Kidney glomerular epithelial cell (primary cell): ENCODE measurements at places on chromosomes 11 and 22.
A peak's percentile ranks its signal among the peaks of the same experiment; 100 is the strongest.

DNA sequence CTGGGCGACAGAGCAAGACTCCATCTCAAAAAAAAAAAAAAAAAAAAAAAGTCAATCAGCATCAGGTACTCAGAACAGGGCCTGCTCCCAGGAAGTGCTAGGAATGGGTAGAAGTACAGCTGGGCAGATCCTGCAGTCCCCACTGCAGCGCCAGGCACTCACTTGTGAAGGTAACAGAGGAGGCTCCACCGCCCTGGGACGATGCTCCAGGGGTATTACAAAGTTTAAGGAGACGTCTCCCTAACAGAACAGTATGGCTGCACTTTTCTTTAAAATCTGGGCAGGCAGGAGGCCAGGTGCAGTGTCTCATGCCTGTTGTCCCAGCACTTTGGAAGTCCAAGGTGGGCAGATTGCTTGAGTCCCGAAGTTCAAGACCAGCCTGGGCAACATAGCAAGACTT lies 1449.0 kb downstream of the BRD1 start:
- no peak for DNase-seq

DNA sequence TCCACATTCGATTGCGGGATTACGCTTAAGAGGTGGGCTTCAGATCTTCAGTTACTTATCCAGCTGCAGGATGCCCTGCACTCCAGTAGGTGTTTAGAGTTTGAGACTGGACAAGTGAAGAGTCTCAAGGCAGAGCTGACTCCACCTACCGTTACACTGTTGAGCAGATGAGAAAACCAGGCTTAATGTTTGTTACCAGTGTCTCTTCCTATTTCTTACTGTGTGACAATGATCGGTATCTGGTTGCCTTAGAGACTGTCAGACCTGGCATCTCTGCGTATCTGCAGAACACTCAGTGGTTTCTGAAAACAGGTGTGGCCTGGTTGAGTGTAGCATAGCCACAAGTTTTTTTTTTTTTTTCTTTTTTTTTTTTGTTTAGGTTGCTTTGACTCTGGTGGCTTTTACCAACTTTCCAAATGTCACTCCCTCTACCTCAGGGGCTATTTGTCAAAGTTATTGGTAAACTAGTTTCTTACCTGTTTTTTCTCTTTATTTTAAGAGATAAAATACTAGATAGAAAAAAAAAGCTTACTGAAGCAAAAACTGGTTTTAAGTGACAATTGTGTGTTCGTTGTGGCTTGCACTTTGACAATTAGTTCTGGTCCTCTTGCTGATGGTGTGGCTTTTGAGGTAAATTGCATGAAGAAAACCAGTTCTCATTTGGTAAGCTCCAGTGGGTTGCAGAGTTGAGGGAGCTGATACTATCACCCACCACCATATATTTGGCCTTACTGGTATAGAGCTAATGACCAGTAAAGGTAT lies 284.8 kb downstream of the ETS1 start:
- no peak for DNase-seq

GRCh38 chr11:66281776-66282467 lies 3.9 kb downstream of the CNIH2 start:
- no peak for DNase-seq

DNA sequence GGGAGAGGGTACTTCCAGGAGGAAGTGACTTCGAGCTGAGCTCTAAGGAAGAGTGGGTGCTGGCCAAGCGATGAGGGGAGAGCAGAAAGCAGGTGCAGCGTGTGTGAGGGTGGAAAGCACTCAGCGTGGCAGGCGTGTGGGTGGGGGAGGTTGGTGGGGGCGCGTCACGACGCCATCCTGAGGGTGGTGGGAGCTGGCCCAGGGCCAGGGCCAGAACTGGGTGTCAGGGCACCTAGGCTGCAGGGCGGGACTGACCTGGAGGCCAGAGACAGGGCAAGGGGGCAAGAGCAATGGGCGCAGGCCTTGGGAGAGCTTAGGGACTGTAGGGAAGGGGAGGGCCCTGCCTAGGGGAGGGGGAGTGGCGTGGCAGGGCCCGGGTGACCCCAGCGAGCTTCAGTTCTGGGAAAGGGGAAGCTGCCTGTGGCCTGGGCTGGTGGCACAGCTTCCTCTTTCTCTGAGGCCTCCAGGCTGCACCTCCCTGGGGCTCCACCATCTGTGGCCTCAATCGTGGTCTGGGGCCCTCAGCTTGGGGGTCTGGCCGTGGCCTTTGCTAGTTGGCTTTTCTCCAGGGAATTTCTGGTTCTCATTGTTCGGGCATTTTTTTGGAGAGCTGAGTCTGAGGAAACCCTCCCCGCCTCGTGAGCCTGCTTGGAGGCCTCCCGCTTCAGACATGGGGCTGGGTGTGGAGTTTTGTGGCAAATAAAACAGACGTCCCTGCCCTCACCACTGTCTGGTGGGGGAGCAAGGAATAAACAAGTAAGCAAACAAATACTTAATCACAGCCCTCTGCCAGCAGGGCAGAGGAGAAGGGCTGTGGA lies 8.9 kb downstream of the RELT start:
- DNase-seq, result no peak

DNA sequence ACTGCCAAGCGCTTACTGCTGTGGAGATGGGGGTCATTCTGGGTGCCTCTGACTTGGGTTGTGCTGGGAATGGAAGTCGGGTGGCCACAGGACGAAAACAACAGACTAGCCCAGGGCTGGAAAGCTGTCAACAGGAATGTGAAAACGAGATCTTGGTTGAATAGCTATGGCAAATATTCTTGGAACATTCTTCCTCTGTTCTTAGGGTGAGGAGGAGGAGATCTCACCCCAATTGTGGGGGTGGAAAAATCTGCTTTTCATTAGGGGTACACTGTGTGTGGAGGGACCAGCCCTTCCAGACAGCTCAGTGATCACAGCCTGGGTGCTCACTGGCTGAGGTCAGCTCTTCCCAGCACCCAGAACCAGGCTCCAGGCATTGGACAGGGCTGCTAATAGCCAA lies 52.0 kb upstream of the PRSS23 start:
- no peak for DNase-seq

- no peak for DNase-seq
Measured at GRCh38 chr11:42490506-42490905, 821.3 kb upstream of the API5 start.

- DNase-seq, result peak; percentile 80
Measured at GRCh38 chr11:42631220-42631843, 680.5 kb upstream of the API5 start.

DNA sequence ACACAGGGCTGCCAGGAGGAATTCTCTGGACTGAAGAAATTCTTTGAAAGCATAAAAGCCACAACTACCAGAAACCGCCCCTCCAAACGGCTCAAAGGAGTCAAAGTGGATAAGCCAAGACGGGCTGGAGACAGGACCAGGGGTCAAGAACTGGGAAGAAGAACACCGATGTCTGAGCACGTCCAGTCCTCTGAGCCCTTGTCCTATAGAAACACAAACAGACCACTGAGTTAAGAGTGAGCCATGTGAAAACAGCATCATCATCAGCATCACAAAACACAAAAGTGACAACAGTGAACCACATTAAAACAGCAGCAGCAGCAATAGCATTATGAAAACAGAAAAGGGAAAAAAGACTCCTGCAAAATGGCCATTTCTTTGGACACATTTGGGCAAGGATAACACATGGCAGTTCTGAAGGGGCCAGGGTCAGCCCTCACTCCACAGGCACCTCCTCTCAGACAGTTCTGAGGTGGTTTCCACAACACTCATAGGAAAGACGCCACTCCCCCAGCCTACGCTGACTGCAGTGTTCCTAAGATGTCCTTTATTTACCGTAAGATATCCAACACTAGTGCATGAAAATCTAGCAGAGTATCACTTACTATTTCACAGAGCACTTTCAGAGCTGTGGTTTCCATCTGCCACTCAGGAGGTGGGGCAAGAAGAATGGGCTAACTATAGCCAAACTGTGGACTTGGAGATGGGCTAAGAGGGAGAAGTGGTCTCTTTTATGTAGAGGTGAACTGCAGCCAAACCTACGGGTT lies 28.6 kb upstream of the YPEL1 start:
- no peak for DNase-seq

- no peak for DNase-seq
Measured at GRCh38 chr22:35850831-35851230, 133.2 kb downstream of the APOL5 start.

DNA sequence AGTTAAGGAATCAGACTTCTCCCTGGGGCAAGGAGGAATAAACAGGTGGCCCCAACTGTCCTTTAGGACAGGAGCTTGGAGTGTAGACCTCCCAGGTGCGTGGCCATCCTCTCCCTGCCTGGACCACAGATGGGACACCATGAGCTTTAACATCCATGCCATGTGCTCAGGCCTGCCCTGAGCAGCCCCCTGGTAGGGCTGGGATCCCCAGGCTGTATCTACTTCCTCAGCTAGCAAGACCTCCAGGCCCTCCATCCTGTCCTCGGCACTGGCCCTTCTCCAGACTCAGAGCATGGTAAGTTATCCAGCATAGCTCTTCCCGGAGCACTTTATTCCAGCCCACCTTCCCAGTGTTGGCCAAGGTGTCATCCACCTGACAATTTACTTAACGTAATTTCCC lies 5.7 kb downstream of the CD6 start:
- DNase-seq, result no peak

DNA sequence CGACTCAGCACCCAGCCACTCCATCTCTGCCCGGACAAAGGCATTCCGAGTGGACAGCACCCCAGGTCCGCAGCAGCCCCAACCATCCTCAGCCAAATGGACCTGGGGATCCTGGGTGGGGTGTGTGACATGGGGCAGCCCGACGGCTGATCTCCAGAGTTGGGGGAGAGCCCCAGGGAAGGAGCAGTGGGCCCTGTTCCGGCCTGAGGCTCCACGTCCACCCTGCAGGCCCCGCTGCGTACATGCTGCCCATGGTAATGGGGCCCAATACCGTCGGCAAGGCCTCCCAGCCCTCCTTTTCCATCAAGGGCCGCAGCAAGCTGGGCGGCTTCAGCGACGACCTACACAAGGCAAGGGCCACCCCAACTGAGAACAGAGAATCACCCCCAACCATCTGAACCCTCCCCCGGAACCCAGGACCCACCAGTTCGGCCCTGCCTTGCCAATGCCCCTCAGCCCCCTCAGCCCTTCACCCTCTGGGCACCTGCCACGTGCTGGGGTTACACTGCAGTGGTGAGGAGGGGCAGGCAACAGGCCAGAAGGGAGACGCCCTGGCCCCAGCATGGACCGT lies 5.4 kb downstream of the SCGB1C1 start:
- DNase-seq, result no peak

- DNase-seq, result no peak
Measured at GRCh38 chr11:44266056-44266780, 43.7 kb downstream of the ALX4 start.
